ENCODE measurements at places on chromosomes 7 and 10. TPM values are rescaled to one million over a fixed set of nuclear protein-coding genes. Genes with fewer than 3 reads are reported as not detected.

GRCh38 chr7:68247126-68247525 lies 1250.5 kb downstream of the TYW1 start:
- no peak for DNase-seq

GRCh38 chr10:70596110-70596798 lies 6.3 kb downstream of the PRF1 start:
- DNase-seq: no peak

LDB3 gene
- polyA plus RNA-seq: 1.5 TPM

COL17A1 gene
- 0.65 TPM for polyA plus RNA-seq
